ENCODE measurements at places on chromosomes 11 and 22.

DNA sequence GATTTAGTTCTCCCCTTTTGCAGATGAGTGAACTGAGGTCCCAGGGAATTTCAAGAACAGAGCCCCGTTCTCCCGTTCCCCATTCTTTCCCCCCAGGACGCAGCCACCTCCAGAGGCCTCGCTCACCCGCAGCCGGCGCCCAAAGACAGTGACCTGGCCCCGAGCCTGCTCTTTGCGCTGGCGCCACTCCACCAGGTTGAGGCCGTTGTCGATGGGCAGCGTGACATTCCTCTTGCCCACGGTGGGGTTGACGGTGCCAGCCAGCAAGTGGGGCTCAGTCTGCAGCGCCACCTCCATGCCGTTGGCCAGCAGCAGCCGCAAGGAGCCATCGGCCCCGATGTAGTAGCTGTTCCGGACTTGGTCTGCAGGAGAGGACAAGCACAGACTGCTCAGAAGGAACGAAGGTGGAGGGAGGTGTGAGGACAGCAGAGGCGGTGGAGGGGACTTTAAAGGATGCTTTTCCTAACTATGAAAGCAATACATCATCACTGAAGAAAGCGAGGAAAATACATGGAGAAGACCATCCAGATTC is 101.4 kb upstream of the NARS2 start:
- no peak for DNase-seq

GRCh38 chr11:93359396-93359795 is 28.9 kb downstream of the DEUP1 start:
- DNase-seq: no peak

- DNase-seq: peak; percentile 20
These were observed 16.2 kb downstream of the ARVCF start for GRCh38 chr22:20000246-20001081.

DNA sequence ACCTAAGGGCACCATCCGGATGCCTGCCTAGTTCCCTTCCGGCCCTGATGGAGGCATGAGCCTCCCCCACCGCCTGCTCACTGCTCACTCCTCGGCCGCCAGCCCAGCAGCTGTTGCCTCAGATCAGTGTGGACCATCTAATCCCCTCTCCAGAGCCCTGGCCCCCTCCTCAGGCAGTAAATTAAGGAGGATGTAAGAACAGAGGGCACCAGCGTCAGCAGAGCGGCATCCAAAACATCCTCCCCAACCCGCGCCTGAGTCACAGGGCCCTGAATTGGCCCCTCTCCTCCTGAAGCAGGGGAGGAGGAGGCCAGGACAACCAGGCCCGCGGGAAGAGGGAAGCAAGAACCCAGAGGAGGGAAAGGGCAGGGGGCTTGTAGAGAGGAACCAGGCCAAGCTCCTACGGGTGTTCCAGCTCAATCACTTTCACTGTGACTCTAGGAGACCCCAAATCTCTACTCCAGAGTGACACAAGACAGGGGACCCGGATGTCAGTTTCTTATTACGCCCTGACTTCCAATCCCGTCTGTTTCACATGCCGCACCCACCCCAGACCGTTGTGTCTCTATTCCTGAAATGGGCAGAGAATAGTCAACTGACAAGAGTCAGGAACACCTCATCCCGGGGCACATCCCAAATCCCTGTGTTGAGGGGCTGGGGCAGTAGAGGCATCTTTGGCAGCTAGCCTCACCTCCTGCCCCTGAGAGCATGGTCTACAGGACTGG is 31.3 kb upstream of the MYOD1 start:
- DNase-seq: peak; percentile 61

DNA sequence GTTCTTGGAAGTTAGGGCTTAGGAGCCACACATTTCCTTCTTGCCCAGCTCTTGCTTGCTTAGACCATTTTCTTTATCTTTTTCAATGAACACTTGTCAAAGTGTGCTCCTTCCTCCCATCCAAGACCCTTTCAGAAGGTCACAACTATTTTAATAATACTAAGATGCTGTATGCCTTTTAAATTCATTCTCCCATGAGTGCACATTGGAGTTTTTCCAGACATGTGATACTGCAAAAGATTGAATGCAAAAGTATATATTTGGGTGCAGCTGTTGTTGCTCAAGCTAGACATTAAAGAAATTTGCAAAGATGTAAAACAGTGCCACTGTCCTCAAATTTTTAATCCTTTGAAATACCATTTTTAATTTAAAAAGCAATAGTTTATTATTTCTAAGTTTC is 69.3 kb upstream of the TNRC6B start:
- no peak for DNase-seq
